Esophagus (tissue), 2 donors: ENCODE measurements at places on chromosomes 2 and 18. TPM values are rescaled to one million over a fixed set of nuclear protein-coding genes. Genes with fewer than 3 reads are reported as not detected.

ITSN2 gene
- polyA plus RNA-seq: 61.0 TPM

TRIM43 gene
- polyA plus RNA-seq: not detected

SALL3 gene
- polyA plus RNA-seq: not detected

ANKRD29 gene
- polyA plus RNA-seq: 14.8 TPM

GULP1 gene
- 5.5 TPM for polyA plus RNA-seq

SP5 gene
- polyA plus RNA-seq: 0.43 TPM

MATN3 gene
- 0.14 TPM for polyA plus RNA-seq

GATA6 gene
- 0.35 TPM for polyA plus RNA-seq
